ENCODE measurements at places on chromosomes 11 and 22.

GRCh38 chr11:133106417-133106816, 425.9 kb downstream of the OPCML start:
- no peak for DNase-seq

DNA sequence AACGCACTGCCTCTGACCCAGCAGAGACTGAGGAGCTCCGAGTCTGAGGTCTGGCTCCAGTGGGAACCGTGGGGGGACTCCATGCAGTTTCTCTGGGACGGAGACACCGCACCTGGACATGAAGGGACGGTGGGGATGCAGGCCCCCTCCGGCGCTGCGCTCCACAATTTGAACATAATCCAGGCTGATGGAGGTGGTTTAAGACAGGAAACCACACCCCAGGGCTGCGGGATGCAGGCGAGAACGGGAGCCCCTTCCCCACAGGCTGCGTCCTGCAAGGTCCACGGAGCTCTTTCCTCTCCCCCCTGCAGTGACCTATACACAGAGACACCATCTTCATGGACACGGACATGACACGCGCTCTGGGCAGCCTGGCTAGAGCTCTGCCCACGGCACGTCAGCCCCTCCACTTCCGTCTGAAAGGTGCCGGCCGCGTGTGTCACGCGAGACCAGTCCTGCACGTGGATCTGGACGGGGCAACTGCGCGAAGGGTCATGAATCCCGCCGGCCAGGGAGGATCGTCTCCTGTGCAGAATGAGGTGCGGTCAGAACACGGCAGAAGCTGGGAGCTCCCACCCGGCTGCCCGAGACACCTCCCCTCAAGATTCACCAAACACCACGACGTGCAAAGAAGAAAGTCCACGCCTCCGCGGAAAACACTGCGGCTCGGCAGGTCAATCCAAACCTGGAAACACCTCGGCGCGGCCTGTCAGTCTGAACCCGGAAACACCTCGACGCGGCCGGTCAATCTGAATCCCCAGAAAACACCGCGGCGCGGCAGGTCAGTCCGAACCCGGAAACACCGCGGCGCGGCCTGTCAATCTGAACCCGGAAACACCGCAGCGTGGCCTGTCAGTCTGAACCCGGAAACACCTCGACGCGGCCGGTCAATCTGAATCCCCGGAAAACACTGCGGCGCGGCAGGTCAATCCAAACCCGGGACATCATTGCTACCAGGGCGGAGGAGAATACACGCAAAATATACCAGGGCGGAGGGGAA, 212.4 kb downstream of the BRD1 start:
- DNase-seq: no peak

DNA sequence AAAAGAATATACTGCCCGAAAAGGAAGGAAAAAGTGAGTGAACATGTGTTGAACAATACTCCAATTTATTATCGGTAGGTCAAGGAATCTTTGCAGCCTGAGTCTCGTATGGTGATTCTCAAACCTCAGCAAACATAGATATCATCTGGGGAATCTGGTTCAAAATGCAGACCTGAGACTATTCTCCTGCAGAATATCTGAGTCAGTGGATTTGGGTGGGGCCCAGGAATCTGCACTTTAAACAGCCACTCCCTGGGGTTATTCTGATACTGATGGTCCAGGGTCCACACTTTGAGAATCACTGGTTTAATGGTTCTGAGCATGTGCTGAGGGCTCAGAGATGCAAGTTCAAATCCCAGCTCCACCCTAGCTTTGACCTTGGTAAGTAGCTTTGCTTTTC, 53.6 kb upstream of the GRK3 start:
- DNase-seq: no peak

DNA sequence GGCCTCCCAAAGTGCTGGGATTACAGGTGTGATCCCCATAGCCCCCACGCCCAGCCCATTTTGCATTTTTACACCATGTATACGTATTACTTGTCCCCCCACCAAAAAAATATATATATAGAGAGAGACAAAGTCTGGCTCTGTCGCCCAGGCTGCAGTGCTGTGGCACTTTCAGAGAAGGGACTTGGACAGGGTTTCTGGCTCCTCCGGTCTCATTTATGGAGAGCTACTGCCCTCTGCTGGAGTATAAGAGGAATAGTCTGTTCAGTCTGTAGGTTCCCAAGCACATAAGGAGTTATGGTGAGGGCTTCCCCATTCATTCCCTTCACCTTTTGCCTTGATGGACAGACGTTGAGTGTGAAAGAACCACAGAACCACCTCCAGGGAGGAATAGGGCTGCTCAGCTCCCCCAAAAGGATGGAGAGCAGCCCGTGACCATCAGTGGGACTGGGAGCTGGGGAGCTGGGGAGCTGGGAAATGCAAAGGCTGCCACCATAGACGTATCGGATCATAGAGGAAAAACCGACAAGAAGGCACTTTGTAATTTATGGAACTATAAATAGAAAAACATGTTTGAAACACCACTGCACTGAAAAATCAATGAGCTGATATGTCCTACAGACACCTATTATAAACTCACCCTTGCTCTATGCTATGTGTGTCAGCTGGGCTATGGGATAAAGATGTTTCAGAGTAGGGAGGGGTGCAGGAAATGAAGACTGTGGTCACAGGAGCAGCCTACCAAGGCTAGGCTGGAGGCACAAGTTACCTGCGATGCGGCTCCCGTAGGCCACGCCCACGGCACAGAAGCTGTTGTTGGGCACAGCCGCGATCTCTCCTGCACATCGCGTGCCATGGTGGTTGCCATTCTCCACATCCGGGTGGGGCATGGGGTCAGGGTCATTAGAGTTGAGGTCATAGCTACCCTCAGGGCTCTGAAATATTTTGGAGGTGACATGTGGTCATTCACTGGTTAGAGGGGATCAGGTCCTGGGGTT, 5.2 kb downstream of the PCSK7 start:
- no peak for DNase-seq

DNA sequence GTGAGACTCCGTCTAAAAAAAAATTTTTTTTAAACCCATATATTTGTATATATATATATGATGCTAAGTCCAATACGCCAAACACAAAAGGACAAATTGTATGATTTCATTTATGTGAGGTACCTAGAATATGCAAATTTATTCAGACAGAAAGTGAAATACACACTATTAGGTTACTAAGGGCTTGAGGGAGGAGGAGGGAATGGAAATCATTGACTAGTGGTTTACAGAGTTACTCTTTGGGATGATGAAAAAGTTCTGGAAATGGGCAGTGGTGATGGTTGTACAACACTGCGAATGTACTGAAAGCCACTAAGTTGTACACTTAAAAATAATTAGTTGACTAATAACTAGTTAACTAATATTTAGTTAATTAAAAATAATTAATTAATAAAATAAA, 36.2 kb upstream of the FGF3 start:
- DNase-seq: no peak

- DNase-seq: no peak
These were observed 99.3 kb downstream of the RASSF10 start for GRCh38 chr11:13108416-13108815.

Data from stimulated activated CD4-positive, alpha-beta T cell treated with anti-CD3 and anti-CD28 coated beads, Interleukin-1b, Interleukin-23, amount 100 ng/mL, for 1 hour (primary cell).